Renal cortex interstitium (tissue), 15 donors: ENCODE measurements at places on chromosomes 6 and 20.

DNA sequence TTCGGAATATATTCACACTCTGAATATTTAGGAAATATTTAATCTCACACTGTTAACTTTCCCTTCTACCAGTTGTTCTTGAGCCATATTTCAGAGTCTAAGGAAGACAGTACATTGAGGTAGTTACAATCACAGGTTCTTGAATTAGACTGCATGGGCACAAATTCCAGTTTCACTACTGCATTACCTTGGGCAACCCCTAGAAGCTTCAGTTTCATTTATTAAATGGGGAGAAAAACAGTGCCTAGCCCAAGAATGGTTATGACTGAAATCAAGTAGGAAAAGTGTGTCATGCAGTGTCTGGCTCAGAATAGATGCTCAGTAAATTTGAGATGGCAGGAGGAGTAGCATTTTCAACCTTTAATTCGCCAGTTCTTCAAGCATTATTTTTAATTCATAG, 124.5 kb upstream of the SAMD5 start:
- no peak for DNase-seq

GRCh38 chr6:31246051-31246521, 25.8 kb downstream of the HLA-C start:
- DNase-seq, result peak; percentile 51

GRCh38 chr20:35447082-35447789, 8.2 kb upstream of the CEP250 start:
- DNase-seq, result peak; percentile 80

- no peak for DNase-seq
These were observed 37.1 kb upstream of the EZR start for GRCh38 chr6:158856261-158856660.

GRCh38 chr20:43361526-43361925, 96.2 kb upstream of the SRSF6 start:
- no peak for DNase-seq

- DNase-seq, result no peak
These were observed 43.9 kb downstream of the PLCB4 start for GRCh38 chr20:9112541-9113515.

DNA sequence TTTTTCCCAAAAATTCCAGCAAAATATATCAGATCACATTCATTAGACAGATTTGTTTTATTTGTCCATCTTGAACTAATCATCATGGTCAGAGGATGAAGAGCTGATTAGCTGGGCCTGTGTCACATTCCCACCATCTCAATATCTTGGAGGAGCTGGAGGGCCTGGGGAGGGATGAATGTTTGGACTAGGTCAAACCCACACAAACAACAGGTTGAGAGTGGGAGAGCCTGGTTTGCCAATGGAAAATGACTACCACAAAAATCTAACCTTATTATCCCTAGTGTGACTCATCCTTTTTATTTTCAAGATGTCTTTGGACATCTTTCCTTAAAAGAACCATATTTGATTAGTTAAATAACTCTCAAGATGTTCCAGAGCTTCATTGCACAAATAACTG, 242.4 kb downstream of the OGFRL1 start:
- no peak for DNase-seq

DNA sequence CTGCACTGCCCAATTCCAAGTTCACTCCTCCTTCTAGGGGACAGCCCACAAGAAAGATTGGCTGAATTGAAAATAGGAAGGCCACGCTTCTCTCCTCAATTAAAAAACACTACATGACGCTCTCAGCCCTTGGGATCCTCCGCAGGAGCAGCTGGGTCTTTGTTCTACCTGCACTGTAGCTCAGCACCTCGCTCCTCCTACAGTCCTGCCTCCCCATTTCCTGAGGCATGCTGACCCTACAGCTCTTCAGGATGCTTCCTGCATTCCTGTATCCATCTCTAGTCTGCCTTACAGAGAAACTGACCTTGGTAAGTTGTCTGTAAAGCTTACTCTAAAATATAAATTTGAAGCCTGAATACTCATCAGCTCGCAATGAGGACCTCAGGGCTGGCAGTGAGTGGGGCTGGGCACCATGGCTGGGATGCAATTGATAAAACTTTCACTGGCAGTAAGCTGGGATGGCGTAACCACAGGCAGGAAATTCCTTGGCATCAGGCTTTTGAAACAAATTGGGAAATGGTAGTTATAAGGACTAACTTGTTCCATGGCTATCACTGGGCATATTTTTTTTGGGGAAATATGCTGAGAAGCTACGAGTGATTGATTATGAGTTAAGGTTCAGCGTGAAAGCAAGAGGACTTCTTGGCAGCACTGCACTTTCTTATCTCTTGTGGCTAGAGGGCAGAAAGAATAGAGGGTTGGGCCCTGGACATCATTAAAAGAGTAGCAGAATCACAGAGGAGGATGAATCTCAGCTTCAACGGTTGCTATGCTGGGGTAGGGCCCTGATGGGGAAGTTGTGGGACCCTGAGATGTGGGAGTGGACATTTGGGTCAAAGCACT, 11.7 kb upstream of the SIRPB1 start:
- DNase-seq, result no peak

GRCh38 chr6:80469977-80470376, 363.5 kb downstream of the BCKDHB start:
- DNase-seq, result no peak

GRCh38 chr6:25089442-25089841, 153.7 kb upstream of the RIPOR2 start:
- DNase-seq, result no peak

DNA sequence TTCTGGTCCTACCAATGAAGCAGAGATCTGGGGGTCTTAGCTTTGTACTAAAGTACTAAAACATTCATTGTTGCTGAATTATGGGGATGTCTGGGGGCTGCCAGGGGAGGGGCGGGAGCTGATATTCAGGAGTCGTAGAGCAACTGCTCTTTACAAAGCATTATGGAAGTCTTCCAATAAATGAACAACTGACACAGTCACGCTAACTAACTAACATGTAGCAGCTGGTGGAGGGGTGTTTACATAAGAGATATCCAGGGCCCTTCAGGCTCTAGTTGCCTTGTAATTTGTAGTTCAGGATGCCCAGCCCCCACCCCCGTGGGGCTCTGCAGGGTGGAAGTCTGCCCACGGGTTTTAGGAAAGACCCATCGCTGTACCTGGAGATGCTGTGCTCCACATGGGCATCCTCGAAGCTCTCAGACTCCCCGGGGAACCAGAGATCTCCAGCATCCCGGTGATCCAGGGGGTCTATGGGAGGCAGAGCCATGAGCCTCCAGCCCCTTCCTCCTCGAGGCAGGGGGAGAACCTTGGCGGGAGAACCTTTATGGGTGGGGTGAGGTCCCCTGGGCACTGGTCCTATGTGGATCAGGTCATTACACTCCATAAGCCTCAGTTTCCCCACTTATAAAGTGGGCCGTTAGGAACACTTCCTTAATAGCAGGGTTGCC, 3.4 kb downstream of the TREM2 start:
- DNase-seq, result peak; percentile 59

DNA sequence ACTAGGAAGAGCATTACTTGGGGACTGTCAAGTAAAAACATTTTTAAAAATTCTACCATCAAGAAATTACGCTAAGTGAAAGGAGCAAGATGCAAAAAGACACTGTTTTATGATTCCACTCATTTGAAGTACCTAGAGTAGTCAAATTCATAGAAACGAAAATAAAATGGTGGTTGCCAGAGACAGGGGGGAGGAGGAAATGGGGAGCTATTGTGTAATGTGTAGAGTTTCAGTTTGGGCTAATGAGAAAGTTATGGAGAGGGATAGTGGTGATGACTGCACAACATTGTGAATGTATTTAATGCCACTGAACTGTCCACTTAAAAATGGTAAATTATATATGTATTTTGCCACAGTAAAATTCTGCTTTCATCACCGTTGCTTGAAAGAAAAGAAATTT, 83.8 kb downstream of the UST start:
- no peak for DNase-seq

GRCh38 chr6:33577106-33577535, 3.0 kb downstream of the BAK1 start:
- no peak for DNase-seq

DNA sequence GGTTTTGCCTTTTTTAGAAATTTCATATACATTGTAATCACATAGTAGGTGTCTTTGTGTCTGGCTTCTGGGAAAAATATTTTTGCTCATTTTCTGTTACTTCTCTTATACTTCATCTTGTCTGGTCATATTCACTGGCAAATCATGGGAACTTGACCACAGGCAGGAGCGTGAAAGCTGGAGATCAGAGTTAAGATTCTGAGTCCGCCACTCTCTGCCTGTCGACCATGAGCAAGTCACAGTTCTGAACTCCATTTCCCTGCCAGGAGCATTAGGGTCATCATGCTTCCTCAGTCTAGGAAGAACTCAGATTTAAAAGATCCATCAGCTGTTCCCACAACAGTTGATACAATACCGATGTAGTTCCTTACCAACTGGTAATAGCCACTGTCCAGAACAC, 12.4 kb upstream of the SCGN start:
- no peak for DNase-seq

DNA sequence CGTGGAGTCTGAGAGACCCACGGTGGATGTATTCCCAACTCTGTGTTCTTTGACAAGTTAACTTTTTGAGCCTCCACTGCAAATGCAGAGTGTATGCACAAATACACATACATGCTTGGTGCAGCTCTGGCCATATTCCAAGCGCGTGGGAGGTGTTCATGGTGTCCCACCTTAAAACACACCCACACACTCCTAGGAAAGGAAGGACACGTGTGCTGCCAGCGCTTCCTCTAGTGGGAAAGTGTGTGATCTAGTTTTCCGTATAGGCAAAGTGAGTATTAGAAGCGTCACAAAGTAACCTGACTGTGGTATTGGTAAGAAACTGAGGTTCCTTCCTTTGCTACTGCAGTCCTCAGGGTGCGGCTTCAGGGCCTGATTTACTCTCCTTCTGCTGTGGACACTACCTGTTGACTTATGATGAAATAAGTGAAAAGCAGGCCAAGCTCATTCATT, 36.0 kb upstream of the MPC1 start:
- DNase-seq, result no peak

- DNase-seq, result no peak
These were observed 506.6 kb downstream of the FRK start for GRCh38 chr6:115554060-115554459.

DNA sequence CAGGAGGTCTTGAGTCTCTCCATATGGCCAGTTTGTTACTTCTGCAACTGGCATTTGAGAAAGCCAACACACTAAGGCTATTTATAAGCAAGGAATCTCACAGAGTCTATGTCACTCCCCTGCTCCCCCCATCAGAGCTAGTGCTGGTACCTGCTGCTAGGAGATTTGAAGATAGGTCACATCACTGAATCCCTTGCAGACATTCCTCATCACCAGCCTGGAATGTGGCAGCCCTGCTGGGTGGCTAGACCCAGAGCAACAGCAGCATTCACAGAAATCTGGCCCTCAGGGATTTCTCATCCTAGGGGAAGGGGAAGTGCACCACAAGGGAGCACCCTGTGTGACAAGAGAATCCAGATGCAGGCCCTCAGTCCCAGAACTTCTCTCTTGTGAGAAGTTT, 672.1 kb downstream of the HACE1 start:
- DNase-seq, result no peak

GRCh38 chr6:5937936-5938706, 68.6 kb downstream of the NRN1 start:
- DNase-seq, result no peak

- DNase-seq, result no peak
These were observed 6.4 kb upstream of the SLC2A12 start for GRCh38 chr6:134058622-134059366.

GRCh38 chr6:489762-490161, 98.2 kb downstream of the IRF4 start:
- no peak for DNase-seq

- DNase-seq, result no peak
These were observed 64.5 kb downstream of the CDC5L start for GRCh38 chr6:44451803-44452695.

GRCh38 chr6:12160326-12160725, 129.8 kb upstream of the EDN1 start:
- DNase-seq, result no peak

- DNase-seq, result peak; percentile 9
These were observed 273.0 kb downstream of the TFAP2A start for GRCh38 chr6:10141746-10142443.

DNA sequence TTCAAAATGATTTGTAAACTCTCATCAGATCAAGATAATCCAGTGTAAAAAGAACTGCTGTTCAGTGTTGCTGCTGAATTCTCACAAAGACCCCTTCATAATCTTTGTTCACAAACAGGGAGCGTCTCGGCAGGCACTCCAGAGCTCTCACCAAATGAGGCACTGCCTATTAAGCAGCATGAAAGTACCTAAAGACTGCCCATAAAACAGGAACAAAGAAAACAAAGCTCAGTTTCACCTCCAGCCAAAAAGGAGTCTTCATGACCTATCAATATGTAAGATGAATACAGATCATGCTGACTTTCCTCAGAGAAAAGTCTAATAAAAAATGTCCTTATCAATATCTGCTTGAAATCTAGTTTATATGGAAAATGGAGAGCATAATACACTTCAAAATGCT, 41.8 kb downstream of the GPR63 start:
- DNase-seq, result no peak

DNA sequence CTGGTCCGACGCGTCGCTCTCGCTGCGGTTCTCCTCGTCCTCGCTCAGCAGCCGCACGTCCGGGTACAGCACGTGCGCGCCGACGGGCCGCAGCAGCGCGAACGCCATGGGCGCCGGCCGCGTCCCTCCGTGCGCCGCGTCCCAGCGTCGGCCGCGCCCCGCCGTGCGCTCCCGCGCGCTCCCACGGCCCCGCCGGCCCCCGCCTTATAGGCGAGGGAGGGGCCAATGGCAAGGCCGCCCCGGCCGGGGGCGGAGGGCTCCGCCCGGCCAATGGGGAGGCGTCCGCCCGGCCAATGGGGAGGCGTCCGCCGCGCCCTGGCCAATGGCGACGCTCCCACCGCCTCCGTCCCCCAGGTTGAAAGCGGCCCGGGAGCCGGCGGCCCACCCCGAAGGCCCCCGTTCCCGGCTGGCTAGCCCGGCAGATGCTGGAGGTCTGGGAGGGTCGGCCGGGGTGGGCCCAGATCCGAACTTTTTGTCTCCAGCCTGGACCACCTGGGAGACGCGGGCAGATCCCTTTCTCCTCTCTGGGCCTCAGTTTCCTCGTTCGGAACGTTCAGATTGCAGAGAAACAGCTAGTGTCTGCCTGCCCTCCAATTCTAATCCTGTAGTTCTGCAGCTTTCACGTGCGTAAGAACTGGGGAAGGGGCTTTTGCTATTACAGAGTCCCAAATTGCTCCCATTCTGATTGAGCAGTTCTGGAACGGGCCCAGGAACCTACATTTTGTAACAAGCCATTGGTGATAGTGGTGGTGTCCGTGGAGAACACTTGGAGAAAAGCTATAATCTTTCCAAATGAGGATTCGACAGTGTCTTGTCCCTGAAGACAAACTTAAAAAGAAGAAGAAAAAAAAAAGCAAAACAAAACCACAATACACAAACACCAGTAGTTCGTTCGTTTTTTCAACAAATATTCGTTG, at the start of gene TCF15:
TSS of gene TCF15 (minus strand) at position 180 of the 917 bp plus-strand sequence. CDS start at position 108, 72 bp downstream.
- DNase-seq, result peak; percentile 49

DNA sequence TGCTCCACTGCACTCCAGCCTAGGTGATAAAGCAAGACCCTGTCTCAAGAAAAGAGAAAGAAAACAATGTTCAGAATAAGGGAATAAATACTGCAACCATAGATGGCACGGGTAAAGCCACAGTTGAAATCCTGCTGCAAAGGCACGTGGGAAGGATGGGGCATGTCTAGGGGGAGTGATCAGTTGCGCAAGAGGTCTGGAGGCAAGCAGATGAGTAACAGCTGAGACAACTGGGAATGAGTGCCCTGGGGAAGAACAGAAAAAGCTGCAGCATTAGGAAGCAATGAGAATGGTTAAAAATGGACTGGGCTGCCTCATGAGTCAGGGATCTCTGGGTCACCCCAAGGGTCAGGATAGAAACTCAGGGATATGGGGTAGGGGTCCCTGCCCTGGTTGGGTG, 96.3 kb downstream of the GMPR start:
- no peak for DNase-seq
